Activated T-cell treated with anti-CD3 and anti-CD28 coated beads for 4 hours (primary cell): ENCODE measurements at places on chromosomes 13 and 19.

GRCh38 chr13:52104624-52105023, 24.2 kb downstream of the NEK5 start:
- no peak for DNase-seq

DNA sequence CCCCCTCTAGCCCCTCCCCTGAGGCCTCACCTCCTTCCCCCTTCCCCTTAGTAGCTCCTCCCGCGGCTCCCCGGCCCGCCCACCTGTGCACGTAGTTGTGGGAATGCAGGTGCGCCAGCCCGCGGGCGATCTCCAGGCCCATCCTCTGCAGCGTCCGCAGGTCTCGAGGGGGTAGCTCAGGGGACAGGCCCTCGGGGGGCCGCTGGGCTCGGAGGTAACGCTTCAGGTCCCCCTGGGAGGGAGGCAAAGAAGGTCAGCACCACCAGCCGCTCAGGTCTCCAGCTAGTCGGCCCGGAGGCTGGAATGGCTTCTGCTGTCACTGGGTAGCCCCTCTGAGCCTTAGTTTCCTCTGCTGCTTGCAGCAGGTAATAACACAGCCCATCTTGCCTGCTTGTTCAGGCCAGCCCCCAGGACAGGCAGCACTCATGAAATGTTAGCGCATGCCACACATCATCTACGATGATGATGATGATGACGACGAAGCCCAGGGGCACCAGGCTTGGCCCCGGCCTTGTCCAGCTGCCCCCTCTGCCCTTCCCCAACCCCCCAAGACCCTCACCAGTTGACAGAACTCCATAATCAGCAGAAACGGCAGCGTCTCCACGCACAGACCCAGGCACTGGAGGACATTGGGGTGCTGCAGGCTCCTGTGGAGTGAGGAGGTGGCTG, 9.2 kb downstream of the LMTK3 start:
- no peak for DNase-seq

DNA sequence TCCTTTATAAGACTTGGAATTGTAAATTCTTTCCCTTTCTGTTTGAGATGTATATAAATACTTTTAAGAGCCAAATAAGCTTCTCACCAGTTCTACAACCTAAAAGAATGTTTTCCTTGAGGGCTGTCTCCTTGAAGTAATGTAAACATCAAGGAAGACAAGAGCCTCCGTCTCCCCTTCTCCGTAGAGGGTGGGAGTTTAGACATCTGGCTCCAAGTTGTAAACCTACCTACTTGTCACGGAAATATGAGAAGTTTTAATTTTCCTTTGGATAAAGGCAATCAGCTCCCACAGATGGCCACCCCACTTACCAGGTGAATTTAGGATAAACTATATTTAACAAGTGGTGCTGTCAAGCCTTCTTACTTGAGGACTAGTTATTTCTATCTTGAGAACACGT, 237.9 kb downstream of the NALCN start:
- DNase-seq: no peak

DNA sequence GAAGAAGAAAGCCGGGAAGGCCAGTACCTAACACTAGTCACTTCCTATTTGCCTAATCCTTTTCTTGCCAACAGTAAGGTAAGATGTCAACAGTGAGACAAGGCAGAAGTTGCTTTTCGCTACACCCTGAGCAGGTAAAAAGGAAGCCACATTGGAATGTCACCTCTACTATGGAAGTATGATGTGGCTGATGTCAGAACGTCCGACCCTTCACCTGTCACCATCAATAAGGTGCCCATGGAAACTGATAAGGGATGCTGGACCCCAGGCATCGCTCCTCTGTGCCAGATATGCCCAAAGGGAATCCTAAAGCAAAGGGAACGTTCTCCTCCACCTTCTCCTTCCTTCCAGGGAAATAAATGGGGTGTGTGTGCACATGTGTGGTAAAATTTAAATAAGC, 34.3 kb downstream of the COL4A1 start:
- DNase-seq: no peak

GRCh38 chr19:44820648-44821609, 12.0 kb downstream of the BCAM start:
- DNase-seq: no peak

- DNase-seq: no peak
Measured at GRCh38 chr19:53877361-53877766, 4.6 kb upstream of the PRKCG start.

DNA sequence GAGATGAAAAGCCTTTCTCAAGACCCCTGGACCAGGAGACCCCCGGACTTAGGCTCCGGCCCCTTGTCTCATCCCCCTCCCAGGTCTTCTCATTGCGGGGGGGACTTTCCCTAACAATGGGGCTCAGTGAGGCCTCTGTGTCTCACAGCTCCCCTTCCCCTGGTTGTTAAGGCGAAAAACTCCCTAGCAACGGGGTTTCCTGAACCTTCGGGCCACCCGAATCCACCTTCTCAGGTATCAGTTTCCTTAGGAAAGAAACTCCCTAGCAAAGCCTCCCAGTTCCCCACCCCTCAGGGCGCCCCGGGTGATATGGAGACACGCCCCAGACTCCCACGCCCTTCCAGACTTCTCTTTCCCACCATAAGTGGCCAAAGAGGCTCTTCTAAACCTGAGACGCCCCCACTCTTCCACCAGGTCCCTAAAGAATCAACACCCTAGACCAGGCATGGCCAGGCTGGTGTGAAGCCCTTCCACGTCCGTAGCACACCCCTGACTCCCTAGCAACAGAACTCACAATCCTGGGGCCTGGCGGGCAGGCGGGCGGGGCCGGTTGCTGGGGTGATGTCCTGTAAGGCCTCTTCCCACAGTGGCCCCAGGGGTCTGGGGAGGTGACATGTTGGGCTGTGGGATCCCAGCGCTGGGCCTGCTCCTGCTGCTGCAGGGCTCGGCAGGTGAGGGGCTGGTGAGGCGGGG, at the start of gene TMEM190:
Gene TMEM190 (plus strand): TSS at position 586 of the 693 bp plus-strand sequence. CDS start 28 bp downstream, at position 614.
- DNase-seq: no peak

DNA sequence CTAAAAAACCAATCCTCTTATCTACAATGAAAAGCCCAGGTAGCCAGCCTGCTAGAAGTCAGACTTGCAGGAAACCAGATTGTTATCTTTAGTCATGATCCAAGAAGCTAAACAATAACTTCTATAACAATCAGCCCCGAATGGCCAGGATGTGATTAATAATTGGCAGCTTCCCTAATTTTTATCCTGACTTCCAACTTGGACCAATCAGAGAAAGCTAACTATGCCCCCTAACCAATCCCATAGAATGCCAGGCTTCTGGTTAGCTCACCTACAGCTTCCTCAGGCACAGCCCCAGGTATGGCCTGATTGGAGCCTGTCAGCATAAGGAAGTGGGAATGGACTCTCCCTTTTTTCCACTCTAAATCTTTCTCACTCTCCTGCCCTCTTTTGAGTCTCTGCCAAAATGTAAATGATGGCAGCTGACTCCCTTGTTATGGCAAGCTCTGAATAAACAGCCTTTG, 394.9 kb downstream of the DLEU7 start:
- DNase-seq: no peak
